ENCODE measurements at places on chromosomes 11 and 22.

DNA sequence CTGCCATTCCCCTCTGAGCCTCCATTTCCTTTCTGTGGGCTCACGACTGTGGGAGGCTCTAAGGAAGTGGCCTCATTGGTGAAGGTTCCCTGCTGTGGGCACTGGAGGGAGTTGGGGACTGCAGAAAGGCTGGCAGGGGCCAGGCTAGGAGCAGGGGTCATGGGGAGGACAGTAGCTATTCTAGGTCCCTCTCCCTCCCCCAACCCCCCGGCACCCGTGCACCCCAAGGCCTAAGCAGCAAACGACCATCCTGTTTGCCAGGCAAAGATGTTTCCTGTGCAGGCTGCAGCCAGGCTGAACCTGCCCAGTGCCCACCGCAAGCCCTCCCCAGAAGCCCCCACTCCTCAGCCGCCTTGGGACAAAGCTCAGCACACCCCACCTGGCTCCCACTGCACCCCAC, 189.4 kb downstream of the MN1 start:
- DNase-seq, result no peak

DNA sequence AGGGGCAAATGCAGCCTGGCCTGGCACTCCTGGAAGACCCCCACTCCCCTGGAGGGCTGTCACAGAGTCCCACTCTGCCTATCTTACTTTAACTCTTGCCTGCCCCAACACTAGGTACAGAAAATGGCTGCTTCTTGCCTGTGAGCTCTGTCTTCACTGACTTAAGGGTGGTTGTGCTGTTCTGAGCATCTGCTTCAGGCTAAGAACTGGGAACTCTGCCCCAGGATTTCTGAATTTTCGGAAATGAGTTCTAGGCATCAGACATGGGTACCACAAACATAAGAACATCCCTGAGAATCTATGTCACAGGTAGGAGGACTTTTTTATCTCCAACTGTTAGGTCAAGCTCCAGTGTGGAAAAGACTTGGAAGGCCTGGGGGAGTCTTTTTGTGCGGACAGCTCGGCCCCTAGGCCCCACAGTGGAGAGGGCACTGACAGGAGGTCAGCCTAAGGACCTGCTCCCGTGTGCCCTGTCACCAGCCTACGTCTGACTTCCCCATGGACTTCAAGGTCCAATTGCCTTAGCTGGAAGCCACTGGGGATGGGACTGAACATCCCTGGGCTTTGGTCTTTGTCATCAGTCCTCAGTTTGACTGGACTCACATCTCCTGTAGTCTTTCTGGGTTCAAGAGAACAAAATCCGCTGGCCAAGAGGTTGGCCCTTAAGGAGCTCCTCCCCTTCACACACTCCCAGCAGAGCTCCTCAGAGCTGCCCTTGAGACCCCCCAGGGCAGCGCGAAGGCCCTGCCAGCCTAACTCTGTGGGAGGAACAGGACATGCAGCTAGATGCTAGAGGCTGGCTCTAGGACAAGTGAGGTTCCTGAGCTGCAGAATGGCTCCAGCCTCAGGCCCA, 31.9 kb downstream of the PPP2R1B start:
- no peak for DNase-seq

DNA sequence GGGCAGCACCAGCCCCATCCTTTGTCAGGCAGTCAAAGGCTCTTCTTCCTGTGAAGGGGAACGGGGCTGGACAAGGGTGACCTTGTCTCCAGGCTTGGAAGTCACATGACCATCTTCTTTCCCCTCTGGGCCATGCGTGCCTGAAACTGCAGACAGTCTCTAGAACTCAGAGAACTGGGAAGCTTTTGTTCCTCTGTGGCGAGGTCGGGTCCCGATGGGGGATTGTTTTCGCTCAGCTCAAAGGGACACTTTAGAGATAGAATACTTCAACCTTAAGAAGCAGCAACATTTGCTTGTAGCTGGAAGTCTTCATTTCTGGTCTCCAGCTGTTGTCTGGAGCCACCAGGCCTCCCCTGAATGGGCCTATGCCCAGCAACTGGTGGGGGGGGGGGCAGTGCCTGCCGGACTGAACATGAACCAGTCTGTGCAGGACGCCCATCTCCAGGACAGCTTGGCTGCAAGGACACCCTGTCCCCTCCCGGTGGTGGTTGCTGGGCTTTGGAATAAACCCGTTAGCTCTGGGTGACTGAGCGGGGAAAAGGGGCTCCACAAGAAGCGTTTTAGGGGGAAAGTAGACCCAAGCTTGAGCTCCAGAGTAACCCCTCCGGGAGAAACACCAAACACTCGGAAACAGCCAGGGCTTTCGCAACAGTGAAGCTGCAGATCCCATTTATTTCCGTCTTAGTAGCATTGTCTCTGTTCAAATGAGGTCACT, 55.7 kb upstream of the EMID1 start:
- DNase-seq, result no peak

GRCh38 chr11:121656328-121657090, 203.7 kb upstream of the SORL1-AS1 start:
- no peak for DNase-seq

DNA sequence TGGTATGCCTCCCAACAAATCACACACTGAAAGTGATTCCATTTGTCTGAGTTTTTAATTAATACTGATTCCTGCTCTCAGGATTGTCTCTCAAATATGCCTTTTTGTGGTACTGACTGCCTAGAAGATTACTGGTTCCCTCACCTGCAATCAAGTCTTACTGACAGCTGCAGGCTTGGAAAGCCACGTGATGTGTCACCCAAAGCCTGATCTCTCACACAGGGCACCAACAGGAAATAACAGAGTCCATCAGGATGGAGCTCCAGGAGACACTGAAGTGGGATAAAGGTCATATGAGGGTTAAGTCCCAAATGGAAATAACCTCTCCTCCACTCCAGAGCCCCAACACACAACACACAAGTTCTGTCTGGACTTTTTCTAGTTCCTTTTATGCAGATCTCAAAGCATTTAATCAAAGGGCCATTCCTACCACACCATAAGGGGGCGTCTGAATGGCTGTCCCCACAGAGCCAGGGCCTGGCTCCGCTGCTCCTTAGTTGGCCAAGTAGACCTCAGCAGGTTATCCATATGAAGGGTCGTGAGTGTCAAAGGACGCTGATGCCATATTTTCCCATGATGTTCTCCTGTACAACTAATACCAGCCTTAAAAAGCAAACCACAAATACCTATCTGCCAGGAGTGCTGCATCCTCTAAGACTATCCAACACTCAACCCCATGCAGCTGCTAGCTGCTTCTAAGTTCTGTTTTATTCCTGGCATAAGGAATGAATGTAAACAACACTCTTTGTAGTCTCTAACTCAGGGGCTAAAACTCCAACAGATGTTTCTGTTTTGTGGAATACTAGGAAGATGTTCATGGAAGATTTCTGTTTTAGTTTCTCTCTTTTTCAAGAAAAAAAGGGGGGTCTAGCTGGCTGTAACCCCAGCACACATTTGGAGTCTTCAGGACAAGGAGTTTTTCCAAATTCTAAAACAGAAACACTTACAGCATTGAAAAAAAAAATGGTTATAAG, 13.0 kb downstream of the SCUBE2 start:
- no peak for DNase-seq

DNA sequence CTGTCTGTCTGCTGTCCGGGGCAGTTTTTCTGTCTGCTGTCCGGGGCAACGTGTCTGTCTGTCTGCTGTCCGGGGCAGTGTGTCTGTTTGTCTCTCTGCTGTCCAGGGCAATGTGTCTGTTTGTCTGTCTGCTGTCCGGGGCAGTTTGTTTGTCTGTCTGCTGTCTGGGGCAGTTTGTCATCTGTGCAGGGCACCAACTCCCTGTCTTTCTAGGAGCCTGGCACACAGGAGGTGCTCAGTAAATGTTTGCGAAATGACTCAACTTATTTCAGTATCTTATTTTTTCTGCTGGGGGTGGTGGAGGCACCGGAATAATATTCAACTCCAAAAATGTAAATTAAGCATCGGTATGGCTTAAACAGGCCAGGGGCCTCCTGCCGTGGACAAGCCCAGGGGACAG, 12.0 kb upstream of the TTLL12 start:
- no peak for DNase-seq

GRCh38 chr22:38271927-38272372, 860 bp downstream of the TMEM184B start:
- no peak for DNase-seq

DNA sequence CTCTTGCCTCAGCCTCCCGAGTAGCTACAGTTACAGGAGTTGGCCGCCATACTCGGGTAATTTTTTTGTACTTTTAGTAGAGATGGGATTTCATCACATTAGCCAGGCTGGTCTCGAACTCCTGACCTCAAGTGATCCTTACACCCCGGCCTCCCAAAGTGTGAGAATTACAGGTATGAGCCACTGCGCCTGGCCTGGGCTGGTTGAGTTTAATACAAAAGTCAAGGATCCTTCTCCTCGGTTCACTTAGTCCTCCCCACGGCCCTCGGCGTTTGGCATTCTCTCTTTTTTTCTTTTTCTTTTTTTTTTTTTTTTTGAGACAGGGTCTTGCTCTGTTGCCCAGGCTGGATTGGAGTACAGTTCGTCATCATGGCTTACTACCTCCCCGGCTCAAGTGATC, 33.0 kb downstream of the MCHR1 start:
- DNase-seq, result no peak

DNA sequence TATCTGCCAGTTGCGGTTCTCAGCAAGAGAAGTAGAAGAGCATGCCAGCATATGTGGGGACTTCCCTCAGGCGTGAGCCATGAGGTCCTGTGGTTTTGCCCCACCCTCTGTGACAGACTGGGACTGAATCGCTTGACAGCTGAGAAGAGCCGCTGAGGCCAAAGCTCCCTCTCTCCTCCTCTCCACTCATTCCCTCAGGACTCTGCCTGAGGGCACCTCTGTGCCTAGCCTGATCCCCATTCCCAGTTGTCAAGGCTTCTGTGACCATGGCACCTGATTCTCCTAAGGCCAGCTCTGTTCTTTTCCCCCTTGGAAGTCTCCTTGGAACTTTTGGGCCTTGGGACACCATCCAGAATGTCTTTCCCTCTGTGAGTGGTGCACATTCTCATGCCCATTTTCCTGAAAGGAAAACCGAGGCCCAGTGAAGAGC, 27.0 kb downstream of the ART5 start:
- DNase-seq, result no peak

GRCh38 chr11:14380947-14381561, 22.1 kb upstream of the RRAS2 start:
- no peak for DNase-seq

DNA sequence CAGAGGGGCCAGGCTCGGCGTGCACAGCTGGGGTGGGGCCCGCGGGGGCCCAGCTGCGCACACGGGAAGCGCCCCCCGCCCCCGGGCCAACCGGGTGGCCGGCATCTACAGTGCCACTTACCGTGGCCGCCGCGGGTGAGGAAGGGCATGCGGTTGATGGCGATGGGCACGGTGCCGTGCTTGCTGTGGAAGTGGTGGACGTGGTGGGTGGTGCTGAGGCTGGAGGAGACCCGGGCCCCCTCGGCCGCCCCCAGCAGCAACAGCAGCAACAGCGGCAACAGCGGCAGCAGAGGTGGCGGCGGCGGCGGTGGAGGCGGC, 51.4 kb downstream of the SLC22A12 start:
- DNase-seq, result no peak

GRCh38 chr11:130213143-130213978, 53.8 kb downstream of the ST14 start:
- no peak for DNase-seq

GRCh38 chr11:10824888-10825287, 16.2 kb upstream of the EIF4G2 start:
- no peak for DNase-seq

- no peak for DNase-seq
Measured at GRCh38 chr11:20357150-20357549, 6.4 kb upstream of the HTATIP2 start.

GRCh38 chr22:39490135-39490798, 11.8 kb upstream of the MIEF1 start:
- DNase-seq, result no peak

DNA sequence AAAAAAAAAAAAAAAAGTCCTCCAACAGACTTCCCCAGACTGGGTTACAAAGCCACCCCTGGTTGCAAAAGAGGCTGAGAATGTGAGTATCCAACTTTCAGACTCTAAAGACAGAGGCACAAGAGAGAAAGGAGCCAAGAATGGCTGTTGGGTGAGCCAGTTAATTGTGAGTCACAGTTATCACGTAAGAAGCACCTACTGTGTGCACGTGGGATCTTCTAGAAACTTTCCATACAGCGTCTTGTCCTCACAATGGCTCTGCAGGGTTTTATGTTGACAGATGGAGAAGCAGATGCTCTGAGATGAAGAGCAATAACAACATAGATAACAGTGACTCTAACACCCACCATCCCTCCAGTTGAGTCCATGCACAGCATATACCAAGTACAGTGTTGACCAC, 41.0 kb downstream of the CD82 start:
- DNase-seq, result no peak

DNA sequence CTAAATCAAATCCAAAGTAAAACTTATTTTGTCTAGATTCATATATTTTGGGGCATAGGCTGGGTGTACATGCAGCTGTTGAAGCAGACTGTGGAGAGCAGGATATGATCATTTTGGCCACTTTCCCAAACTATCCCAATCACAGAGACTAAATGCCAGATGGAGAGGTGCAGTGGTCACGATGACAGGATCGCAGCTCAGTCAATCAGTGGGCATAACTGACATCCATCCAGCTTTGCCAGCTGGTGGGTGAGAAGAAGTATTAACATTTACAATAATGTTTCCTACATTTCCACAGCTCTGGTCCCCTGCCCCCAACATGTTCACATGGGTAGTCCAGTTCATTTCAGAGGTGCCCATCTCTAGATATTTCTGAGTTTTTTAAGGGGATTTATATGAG, 255.5 kb upstream of the SESN3 start:
- no peak for DNase-seq

DNA sequence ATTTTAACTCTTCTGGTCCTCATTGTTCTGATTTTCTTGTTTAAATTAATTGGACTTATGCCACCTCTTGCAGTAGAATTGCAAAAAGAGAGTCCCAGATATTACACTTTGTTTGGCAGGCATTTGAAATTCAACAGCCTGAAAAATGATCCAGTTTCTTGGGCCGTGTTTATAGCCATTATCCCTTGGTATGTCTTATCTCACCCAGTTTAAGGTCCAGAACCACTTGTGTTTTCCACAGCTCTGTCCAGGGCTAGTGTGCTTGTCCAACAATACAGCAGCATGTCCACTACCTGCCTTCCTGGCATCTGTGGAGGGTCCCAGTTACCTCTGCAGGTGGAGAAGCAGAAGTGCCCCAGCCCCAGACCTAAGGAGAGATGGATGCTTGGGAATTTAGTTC, 397.4 kb downstream of the SOX6 start:
- DNase-seq, result no peak

All from AG09319 (cell line).